Body of pancreas (tissue), 4 donors: ENCODE measurements at places on chromosomes 4 and X.

GRCh38 chrX:119406776-119407175 is 7.6 kb downstream of the SLC25A43 start:
- no peaks in the 10 kb centered on the region for H3K27me3 ChIP-seq
- H3K36me3 ChIP-seq: no peaks in the 10 kb centered on the region
- no peak overlapping the region for H3K4me3 ChIP-seq
- H3K27ac ChIP-seq: no peak overlapping the region

- no peaks in the 10 kb centered on the region for H3K36me3 ChIP-seq
- DNase-seq: no peak
- H3K27me3 ChIP-seq: no peaks in the 10 kb centered on the region
- no peak overlapping the region for H3K4me3 ChIP-seq
- no peaks in the 10 kb centered on the region for H3K4me1 ChIP-seq
- no peak overlapping the region for H3K27ac ChIP-seq
These were observed 47.6 kb downstream of the SPIN3 start for GRCh38 chrX:56947699-56948098.

DNA sequence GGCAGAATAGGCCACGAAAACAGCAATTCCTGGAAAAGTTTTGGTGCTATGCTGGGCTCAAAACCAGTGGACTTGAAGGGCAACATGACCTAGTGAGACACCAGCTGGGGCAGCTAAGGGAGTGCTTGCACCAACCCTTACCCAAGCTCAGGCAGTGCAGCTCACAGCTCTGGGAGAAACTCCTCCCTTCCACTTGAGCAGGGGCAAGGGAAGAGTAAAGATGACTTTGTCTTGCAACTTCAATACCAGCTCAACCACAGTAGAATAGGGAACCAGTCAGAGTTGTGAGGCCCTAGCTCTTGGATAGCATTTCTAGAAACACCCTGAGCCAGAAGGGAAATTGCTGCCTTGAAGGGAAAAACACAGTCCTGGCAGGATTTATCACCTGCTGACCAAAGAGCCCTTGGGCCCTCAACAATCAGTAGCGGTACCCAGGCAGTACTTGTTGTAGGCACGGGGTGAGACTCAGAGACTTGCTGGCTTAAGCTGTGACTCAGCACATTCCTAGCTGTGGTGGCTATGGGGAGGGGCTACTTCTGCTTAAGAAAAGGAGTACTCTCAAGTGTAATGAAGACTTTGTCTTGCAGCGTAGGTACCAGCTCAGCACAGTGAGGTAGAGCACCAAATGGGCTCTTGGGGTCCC is 19.7 kb upstream of the ABCG2 start:
- no peaks in the 10 kb centered on the region for H3K36me3 ChIP-seq
- H3K4me1 ChIP-seq: no peaks in the 10 kb centered on the region
- no peak overlapping the region for H3K4me3 ChIP-seq
- H3K27ac ChIP-seq: no peak overlapping the region

- H3K4me1 ChIP-seq: no peaks in the 10 kb centered on the region
- H3K27me3 ChIP-seq: no peaks in the 10 kb centered on the region
- no peaks in the 10 kb centered on the region for H3K36me3 ChIP-seq
- no peak for DNase-seq
- H3K27ac ChIP-seq: no peak overlapping the region
- H3K4me3 ChIP-seq: no peak overlapping the region
These were observed 851.9 kb upstream of the FRG1 start for GRCh38 chr4:189088780-189089179.

DNA sequence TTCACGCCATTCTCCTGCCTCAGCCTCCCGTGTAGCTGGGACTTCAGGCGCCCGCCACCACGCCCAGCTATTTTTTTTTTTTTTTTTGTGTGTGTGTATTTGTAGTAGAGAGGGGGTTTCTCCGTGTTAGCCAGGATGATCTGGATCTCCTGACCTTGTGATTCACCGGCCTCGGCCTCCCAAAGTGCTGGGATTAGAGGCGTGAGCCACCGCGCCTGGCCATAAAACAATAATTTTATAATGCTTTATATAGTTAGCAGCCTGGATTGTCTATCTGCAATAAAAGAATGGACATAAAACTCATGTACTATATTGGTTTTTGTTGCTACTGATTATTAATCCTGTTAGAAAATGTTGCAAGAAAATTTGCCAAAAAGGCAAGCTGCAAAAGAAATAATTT is 195.9 kb upstream of the BANK1 start:
- no peaks in the 10 kb centered on the region for H3K27me3 ChIP-seq
- no peak overlapping the region for H3K27ac ChIP-seq
- no peaks in the 10 kb centered on the region for H3K36me3 ChIP-seq
- no peak for DNase-seq

DNA sequence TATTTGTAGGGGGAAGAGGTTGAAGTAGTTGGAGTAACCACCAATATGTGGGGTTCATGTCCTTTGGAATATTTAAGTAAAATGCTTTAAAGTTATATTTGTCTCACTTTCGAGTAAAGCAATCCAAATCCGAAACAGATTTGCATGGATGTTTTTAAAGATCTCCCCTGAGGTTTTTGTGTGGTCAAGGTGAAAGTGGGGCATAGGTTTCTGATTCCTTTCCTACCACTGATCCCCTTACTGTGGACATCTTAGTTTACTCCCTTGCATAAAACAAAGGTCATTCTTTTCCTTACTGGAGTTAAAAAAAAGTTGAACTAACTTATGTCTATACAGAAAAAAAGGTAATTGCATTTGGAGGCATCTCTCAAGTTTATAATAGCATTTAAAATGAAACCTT is 71.9 kb upstream of the PHOX2B start:
- no peak overlapping the region for H3K4me3 ChIP-seq
- no peak for DNase-seq
- H3K27ac ChIP-seq: no peak overlapping the region
- no peaks in the 10 kb centered on the region for H3K27me3 ChIP-seq

DNA sequence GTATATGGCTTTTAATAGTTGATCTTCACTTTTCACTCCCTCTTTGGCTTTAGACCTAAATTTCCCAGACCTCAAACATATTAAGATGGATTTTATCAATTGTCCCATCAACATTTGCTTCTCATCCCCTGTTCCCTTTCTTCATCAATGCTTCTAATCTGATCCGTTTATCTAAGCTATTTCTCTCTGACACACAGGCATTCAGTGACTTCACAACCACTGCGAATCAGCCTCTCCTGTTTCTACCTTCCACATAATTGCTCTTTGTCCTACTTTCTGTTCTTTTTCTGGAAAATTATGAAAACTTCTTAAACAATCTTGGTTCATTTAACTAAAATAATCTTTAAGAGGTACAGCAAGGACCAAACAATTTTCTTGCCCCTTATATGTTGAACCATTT is 115.2 kb downstream of the GLRA3 start:
- DNase-seq: no peak
- H3K27ac ChIP-seq: no peak overlapping the region
- H3K36me3 ChIP-seq: no peaks in the 10 kb centered on the region
- H3K4me1 ChIP-seq: no peaks in the 10 kb centered on the region
